Stimulated activated CD8-positive, alpha-beta memory T cell treated with anti-CD3 and anti-CD28 coated beads, Interleukin-15, amount 100 ng/mL, for 1 hour (primary cell): ENCODE measurements at places on chromosomes 1 and 21.

DNA sequence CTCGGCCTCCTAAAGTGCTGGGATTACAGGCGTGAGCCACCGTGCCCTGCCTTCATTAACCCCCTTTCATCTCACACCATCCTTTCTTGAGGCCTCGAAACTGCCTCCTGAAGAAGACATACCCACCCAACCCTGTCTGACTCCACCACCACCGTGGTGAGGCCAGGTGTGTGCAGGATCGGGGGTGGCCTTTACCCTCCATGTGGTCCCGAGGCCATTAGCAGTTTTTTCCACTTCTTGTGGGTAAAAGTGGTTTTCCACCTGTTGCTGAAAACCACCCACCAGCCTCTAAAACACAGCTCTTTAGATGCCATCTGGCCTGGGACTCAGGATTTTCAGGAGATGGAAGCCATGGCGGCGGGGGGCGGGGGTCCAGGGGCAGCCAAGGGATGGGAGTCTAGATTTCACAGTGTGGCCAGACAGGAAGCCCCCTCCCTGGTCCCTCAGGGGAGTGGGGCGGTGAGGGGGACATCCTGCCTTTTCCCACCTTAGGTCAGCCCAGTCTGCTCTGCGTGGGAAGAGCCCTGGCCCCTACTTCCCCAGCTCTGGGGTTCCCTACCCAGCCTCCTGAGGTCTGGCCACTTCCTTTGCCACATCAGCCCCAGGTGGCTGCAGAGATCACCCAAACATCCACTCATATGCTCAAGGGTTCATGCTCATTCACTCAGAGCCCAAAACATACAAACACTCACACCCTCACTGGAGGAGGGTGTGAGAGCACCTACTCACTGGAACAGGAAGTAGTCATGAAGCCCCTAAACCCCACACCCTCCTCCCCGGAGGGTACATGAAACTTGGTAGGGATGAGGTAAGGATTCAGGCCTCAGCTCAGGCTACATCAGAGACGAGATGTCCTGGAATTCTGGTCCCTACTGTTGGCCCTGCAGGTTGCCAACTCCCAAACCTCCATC, 2.3 kb downstream of the FGR start:
- DNase-seq = no peak

DNA sequence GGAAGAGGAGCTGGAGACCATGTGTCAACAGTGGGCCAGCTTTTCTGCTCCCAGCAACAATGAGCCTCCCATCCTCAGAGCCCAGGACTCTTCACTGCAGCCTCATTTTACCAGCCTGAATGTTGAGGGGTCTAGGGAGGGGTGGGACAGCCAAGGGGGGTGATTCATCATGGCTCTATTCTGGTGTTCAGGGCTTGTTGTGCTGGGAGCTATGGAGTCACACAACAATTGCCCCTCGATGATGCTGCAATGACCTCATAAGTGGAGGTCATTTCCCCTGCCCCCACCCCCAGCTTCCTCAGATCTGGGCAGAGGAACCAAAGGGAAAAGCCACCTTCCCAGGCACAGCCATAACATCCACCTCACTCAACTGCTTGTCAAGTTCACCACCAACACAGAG, at the start of gene LELP1:
TSS of gene LELP1 (plus strand) at position 301 of the 400 bp plus-strand sequence. CDS start 1,278 bp downstream, outside the sequence.
- DNase-seq = no peak

DNA sequence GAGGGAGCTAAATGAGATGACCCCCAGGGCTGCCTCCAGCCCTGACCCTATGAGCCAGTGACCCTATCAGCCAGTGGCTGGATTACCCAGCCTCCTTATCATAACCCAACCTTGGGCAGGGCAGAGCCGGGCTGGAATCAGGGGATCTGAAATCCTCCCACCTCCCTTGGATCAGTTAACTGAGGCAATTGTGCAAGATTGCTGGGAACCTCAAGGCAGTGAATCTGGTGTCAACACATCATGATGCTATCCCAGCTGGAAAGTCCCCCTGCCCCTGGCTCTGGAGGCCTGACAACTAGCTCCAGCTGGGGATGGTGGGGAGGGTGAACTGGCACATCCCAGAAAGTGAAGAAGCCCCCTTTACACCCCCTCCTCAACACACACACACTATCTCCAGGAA, 6.4 kb upstream of the TSPAN1 start:
- DNase-seq = no peak

GRCh38 chr1:230303822-230304221, 122.3 kb downstream of the PGBD5 start:
- no peak for DNase-seq

DNA sequence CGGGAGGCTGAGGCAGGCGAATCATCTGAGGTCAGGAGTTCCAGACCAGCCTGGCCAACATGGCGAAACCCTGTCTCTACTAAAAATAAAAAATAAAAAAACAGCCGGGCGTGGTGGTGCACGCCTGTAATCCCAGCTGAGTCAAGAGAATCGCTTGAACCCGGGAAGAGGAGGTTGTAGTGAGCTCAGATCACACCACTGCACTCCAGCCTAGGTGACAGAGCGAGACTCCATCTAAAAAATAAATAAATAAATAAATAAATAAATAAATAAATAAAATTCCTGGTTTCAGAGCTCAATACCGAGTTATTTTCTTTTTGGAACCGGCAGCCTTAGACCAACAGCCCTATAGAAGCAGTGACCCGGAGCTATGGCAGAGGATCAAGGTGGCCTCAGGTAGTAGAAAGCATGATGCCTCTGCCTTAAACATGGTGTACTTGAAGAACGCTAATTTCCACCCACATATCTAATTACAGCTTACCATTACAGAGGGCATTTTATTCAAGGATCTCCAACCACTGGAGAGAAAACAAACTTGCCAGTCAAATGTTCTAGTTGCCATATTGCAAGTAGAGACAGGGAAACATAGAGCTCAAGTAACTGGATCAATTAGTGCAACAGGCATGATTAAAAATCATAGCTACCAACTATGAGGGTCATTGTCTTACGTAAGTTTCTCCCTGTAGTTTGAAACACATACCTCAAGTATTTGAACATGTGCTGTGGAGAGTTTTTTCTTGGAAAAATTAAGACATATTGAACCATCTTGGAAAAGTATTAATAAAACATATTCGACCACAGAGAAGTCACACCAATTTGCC, 2.0 kb upstream of the ENAH start:
- no peak for DNase-seq

GRCh38 chr1:60541831-60542532, 468.4 kb upstream of the C1orf87 start:
- DNase-seq = no peak

DNA sequence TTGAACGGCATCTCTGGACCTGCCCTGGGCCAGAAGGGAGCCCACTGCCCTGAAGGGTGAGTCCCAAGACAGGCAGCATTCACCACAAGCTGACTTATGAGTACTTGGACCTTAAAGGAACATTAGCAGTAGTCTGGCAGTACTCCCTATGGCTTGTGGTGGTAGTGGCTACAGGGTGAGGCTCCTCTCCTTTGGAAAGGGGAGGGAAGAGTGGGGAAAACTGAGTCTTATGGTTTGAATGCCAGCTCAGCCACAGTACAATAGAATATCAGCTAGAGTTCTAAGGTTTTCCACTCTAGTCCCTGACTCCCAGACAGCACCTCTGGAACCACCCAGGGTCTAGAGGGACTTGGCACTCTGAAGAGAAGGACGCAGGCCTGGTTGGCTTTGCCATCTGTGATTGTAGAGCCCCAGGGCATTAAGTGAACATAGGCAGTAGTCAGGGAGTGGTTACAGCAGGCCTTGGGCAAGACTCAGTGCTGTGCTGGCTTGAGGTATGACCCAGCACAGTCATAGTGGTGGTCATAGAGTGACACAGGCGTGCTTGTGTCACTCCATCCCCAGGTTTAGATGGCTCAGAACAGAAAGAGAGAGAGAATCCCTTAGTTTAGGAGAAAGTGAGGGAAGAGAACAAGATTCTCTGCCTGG, 31.0 kb downstream of the CD53 start:
- no peak for DNase-seq

DNA sequence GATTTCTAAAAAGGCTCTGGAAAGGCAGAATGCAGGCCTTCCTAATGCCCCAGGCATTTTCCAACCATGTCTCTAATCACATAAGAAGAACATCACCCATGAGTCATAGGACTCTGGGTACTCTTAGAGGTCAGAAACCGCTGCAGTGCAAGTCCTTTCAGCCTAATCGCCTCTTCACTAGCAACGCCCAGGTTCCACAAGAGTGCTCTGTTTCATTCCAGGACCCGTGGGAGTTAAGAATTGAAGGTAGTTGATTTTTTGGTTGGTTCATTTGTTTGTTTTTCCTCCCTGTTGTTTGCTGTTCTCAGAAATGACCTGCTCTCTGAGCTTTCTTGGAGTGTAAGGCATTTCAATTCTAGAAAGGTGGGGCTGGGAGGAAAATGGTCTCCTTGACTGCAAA, 123.2 kb downstream of the NR5A2 start:
- DNase-seq = no peak

DNA sequence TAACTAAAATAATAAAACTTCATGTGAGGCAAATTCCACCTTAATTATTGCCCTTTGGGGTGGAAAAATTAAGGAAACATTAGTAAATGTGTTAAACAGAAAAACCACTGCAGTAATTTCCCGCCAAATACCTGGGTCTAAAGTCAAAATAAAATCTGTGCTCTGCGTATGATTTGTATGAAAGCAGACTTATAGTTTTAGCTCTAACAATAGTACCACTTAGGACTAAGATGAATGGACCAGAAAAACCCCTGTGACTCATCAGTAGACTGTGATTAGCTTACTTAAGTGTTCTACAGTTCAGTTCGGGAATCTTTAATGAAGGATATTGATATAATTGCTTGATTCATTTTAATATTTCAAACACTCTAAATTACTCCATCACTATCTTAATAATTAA, 23.3 kb upstream of the C1orf105 start:
- no peak for DNase-seq

GRCh38 chr21:37986751-37987399, 70.6 kb upstream of the KCNJ6 start:
- DNase-seq = no peak

GRCh38 chr1:33123266-33123665, 42.3 kb downstream of the AZIN2 start:
- DNase-seq = no peak

GRCh38 chr1:181801617-181802016, 259.9 kb downstream of the ZNF648 start:
- DNase-seq = no peak

- DNase-seq = no peak
These were observed 4.3 kb downstream of the PRMT2 start for GRCh38 chr21:46639489-46640386.

DNA sequence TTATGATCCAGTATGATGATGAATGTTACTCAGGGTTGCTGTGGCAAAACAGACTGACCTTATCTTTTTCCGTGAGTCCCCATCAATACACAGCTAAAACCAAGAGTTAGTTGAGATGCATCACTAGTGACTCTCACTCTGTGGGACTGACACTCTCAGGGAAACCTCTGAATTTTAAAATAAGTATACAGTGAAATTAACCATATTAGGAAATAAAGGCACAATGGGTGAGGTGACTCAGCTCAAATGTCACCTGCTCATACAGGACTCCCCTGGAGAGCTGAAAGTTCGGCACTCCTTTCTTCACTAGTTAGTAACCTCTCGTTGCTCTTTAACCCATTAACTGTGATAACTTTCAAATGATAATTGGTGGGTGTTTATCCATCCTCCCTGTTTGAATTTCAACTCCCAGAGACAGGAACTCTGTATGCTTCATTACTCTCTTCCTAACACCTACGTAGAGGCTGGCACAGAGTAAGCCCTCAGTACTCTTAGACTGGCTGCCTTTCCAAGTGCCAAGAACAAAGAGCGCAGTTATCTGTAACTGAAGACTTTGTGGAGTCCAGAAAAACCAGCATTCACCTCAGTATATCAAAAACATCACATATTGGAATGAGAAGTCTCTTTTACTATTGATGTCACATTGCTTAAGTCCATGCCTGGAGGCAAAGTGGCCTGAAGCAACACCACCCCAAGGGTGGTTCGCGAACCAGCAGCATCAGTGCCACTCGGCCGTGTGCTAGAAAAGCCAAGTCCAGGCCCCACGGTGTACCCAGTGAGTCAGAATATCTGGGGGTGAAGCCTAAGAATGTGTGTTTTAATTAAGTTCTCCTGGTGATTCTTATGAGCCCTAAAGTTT, 91.1 kb downstream of the NIBAN1 start:
- no peak for DNase-seq

- DNase-seq = no peak
These were observed 41.2 kb upstream of the CFAP298 start for GRCh38 chr21:32653326-32653901.

- no peak for DNase-seq
These were observed 164.9 kb upstream of the RAB4A start for GRCh38 chr1:229105822-229106525.

DNA sequence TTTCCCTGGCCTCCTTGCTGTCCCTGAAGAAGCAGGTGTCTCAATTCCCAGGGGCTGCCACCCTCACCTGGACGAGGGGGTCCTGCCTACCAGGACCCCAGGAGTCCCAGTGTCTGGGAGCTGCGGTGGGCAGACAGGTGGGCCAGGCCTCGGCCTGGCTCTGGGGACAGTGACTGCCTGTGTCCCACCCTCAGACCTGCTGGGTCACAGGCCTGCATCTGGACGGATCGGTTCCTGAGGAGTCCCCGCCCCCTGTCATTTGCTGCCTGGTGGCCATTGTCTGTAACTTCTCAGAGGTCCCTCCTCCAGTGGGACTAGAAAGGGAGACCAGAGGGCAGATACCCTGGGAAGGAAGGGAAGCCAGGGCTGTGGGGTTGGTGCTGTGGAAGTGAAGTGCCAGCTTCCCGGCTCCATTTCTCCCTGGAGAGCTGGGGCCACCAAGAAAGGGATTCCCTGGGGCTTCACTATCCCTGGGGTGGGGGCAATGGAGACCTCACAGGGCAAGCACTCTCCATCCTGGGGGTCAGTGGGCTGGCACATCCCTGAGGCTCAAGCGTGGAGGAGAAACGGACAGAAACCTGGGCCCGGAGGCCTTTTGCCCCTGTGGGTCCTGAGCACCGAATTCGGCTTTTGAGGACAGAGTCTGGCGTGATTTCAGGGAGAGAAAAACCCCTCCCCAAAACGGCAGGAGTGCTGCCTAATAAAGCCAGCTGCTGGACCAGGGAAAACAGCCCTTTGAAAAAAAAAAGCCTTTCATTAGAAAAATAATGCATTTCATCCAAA, 157.3 kb downstream of the PEX14 start:
- no peak for DNase-seq

- no peak for DNase-seq
These were observed 280.3 kb upstream of the FMN2 start for GRCh38 chr1:239811211-239811885.
